Right forelimb (tissue), 1 donor: ENCODE measurements at places on chromosomes 13 and 19.

DNA sequence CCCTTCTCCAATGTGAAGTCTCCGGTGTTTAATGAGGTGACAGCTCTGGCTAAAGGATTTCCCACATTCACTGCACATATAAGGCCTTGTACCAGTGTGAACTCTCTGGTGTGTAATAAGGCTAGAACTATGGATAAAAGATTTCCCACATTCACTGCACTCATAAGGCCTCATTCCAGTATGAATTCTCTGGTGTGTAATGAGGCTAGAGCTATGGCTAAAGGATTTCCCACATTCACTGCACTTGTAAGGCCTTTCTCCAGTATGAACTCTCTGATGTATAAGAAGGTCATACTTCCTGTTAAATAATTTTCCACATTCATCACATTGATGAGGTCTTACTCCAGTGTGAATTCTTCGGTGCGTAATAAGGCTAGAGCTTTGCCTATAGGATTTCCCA lies 5.9 kb downstream of the ZNF256 start:
- no peak for DNase-seq

DNA sequence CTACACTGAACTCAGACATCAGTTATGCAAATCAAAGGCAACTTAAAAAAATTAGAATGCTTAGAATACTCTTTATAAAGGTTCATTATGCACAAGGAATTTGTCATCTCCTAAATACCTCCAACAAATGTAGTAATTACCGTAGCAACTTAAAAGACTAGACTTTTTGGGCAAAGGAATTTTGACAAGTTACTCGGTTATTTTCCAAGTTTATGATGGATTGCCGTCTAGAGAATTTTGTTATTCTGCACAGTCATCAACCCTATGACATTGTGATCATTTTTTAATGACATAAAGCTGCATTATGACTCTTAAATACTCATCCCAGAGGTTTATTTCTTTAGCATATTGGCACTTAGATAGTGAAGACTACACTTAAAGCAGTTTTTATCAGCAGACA lies 71.9 kb downstream of the TRPC4 start:
- no peak for DNase-seq

DNA sequence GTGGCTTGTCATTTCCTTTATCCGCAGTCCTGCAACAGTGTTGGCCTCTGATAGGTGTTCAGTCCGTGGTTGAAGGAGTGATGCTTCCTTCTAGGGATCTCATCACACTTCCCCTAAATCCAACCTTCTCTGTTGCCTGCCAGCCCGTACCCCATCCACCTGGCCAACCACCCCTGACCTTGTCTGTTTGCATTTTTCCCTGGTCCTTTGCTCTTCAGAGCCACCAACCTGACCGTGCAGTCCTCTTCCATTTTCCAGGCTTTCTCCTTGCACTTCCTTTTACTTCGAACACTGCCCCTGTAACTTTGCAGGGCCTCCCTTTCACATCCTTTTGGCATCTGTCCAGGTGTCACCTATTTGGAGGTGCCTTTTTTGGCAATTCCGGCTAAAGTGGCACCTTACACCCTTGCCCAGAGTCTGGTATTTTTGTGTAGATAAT lies 696 bp downstream of the ZNF460 start:
- DNase-seq, result peak; percentile 51

GRCh38 chr13:113304121-113304520 lies 7.1 kb downstream of the LAMP1 start:
- DNase-seq, result no peak

DNA sequence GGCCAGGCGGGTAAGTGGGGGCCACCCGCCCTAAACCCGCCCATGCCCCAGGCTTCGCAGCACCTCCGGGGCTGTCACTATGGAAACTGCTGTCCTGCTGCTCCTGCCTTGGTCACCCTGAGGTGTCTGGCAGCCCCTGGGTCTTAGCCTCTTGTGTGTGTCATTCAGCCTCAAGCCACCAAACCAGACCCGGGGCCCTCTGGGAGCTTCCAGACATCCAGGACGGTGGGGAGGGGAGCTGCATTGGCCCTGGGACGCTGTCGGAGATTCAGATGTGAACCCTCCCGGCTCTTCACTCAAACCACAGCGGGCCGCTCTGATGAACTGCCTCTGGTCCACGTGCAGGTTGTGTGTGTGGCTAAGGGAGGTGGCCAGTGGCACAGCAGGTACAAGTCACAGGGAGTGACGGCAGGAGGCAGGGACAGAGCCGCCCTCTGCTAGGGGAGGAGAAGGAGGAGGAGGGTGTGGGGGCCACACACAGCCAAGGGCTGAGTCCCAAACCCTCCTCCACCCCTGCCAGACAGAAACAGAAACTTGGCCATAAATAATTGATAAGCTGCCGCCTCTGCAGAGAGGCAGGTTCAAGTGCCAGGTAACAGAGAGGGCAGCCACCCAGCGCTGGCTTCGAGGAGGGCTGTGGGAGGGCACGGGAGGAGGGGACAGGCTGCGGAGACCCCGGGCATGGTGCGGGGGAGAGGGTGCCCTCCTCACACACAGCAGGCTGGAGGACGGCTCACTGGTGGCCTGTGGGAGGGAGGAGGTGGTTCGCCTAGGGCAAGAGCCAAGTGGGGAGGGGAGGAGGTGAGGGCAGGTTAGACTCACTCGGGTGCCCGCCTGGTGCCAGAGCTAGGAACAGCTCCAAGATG lies 8.0 kb downstream of the NANOS3 start:
- DNase-seq, result no peak

DNA sequence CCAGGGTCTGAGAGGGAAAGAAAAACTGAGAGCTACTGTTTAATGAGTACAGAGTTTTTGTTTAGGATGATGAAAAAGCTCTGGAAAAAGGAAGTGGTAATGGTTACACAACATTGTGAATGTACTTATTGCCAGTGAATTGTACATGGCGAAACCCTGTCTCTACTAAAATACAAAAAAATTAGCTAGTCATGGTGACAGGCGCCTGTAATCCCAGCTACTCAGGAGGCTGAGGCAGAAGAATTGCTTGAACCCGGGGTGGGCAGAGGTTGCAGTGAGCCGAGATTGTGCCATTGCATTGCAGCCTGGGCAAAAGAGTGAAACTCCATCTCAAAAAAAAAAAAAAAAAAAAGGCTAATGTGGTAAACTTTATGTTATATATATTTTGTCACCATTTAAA lies 96.3 kb downstream of the VWA8 start:
- DNase-seq, result no peak

GRCh38 chr13:41775251-41775650 lies 185.7 kb downstream of the VWA8 start:
- no peak for DNase-seq

- no peak for DNase-seq
These were observed 116.1 kb upstream of the TSC22D1 start for GRCh38 chr13:44692173-44692713.

- no peak for DNase-seq
These were observed 12.2 kb upstream of the C19orf33 start for GRCh38 chr19:38291855-38292254.

GRCh38 chr13:48295271-48295670 lies 8.3 kb upstream of the RB1 start:
- DNase-seq, result no peak

- no peak for DNase-seq
These were observed 2.5 kb downstream of the KANK3 start for GRCh38 chr19:8340341-8341096.

DNA sequence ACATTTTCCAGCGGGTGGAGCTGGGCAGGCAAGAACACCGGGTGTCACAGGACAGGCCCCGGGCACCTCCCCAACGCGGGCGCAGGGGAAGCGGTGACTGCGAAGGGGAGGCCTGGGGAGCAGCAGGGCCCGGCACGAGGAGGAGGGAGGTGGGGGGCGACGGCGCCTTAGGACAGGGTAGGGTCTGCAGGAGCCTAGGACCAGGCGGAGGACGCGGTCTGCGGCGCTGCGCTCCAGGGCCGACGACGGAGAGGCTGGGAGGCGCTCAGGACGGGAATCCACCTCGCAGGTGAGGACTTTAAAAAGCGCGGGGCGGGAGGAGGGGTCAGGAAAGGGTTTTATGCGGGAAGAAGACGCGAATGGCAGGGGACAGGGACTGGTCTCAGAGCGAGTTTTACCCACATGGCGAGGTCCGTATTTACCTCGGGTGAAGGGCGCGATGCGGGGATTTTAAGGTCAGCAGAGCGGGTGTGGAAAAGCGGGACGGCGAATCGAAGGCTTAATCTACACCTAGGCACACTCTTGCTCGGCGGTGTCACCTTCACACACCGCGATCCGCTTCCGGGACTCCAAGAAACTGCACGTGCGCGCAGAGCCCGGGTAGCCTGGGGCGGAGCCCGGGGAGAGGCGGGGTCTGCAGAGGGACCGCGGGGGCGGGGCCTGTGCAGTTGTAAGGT lies 13.5 kb downstream of the ERVV-2 start:
- DNase-seq, result no peak

DNA sequence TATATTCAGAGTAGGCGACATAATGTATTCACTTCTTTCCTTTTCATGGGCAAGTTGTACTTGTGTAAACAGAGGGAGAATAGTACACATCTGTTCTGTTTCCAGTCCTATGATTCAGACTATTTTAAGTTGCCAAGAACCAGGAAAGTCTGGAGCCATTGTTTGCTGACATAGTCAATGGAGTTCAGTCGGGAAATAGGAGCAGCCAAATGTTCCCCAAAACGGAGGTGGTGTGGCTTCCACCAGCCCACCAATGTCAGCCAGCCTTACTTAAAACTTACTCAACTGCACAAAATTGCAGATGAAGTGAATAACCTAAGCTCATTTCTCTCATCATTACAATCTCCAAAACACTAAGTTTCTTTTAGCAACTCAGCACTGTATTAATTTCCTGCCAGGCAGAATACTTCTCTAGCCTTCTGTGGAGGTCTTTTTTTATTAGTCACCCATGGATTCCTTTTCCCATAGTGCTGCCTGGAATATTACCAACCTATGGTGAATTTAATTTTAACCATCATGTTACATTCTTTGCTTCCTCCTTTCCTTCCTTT lies 22.3 kb upstream of the CSNK1A1L start:
- DNase-seq, result peak; percentile 56

DNA sequence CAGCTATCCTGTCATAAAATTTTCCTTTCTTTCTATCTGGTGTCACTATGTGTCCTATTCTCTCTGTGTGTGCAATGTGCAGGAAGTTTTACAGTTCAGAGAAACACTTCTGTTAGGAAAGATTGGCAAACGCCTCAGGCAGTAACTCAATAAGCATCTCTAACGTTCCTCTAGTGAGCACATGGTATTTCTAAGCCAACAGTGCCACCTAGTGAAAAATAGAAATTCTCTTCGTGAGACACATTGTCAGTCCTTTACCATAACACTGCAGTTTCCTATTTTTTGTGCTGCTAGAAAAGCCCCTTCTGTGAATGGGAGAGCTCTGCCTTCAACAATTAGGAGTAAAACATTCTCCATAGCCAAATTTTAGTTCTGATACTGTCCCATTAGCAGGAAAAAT lies 50.7 kb downstream of the ZNF723 start:
- no peak for DNase-seq

DNA sequence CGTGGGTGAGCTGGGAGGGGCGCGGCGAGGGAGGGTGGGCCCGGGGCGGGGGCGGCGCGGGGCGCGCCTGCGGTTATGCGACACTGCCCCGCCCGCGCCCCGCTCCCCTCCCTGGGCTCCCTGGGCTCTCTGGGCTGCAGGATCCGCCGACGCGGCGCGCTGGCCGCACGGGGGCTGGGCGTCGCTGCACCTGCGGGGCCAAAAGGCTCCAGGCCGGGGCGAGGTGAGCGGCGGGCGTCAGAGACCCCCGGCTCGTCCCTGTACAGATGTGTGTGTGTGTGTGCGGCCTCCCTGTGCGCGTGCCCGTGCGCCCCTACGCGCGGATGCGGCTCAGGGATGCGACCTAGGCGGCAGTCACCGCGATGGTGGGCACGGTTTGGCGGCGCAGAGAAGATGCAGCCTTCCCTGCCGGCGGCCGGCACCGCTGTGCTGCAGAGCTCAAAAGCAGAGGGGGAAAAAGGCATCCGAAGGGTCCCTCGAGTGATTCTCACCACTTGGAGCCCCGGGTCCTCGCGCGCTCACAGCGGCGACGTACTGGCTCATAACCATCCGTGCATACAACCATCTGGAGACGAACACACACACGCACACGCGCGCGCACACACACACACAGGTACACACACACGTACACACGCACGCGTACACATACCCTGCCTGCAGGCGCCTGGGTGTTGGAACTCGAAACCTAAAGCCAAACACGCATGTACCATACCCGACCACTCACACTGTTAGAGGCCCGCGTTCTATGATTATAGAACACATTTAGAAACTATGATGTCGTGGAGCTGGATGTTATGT lies 709 bp downstream of the ATP8A2 start:
- peak; percentile 49 for DNase-seq

DNA sequence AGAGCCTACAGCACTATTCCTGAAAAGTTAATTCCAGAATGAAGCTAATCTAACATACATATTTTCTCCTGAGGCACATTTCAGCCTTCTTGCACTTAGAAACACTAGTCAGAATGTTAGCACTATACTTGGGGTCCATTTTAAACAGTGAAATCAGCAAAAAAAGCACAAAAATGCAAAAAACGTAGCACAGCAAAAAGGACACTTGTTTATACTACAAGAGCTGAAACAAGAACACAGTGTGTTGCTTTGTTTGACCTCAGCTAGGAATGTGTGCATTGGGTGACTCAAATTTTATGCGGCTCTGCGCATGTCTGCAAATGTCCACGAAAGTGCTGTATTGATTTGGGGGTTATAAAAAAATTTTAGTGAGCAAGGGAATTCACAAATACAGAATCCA lies 226.2 kb downstream of the KCNRG start:
- no peak for DNase-seq

GRCh38 chr13:53848366-53848961 lies 819.9 kb downstream of the OLFM4 start:
- no peak for DNase-seq

DNA sequence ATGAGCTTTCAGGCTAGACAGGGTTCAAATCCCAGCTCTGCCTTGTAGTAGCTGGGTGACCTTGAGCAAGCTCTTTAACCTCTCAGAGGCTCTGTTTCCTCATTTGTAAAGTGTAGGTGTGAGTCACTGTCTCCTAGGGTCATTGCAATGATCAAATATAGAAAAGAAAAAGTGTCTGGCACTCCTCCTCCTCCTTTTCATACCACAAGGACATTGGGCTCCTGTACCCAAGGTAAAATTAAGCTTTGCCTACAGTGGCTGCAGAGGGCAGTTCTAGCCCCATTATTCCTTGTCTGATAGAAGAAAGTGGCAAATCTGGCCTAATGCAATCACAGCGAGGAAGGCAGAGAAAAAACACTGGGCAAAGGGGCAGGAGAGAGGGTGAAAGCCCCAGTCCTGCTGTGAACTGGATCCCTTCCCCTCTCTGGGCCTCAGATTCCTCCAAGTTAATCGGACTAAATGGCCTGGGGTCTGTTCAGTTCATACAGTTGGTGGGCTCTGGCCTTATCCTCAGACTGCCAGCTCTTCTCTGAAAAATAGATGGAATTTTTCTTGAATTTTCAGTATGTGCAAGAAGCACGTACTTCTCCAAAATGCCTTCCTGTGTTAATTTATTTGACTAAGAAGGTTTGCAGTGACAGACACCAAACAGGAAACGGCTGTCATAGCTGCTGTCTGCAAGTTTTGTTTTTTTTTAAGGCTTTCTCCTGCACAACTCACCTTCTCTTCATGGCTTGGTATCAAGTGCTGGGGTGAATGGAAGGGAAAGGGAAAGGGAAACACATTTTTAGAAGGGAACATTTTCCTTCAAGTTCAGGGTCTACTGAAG lies 35.3 kb downstream of the RGCC start:
- no peak for DNase-seq
